ENCODE measurements at places on chromosomes 2 and 18.

- no peak for DNase-seq
These were observed 659 bp downstream of the FAM210A start for GRCh38 chr18:13725566-13726231.

DNA sequence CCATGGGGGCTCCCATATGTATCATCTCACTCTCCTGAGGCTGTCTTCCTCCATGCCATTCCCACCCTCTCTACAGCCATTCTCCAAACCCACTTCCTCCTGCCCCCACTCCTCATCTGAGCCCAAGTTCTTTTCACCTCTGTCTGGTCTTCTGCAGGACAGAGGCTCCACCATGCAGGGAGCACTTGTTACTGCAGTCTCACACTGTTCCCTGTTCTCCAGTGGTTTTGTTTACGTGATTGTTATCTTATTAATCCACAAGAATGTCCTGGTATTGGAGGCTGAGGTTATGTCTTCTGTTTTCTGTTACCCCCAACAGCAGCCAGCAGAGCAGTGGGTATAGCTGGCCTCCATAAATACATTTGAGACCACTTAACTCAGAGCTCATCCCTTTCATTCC, 51.4 kb downstream of the PAX8 start:
- no peak for DNase-seq

DNA sequence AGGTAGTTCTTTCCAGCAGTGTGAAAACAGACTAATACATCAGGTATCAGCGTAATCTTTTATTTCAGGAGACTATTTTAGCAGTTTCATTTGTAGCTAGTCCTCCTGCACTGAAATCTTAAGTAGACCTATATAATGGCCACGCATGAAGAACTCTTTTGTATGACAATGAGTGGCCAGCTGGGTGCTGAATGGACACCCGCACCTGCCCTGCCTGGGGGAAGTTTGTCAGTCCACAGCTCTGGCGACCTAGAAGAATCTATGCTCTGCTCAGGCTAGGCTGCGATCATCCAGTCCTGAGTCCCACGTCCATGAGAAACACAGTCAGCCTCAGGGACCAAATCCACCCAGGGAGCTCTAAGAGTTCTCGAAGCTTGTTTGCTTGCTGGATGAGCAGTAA, 709.2 kb upstream of the ID2 start:
- no peak for DNase-seq

DNA sequence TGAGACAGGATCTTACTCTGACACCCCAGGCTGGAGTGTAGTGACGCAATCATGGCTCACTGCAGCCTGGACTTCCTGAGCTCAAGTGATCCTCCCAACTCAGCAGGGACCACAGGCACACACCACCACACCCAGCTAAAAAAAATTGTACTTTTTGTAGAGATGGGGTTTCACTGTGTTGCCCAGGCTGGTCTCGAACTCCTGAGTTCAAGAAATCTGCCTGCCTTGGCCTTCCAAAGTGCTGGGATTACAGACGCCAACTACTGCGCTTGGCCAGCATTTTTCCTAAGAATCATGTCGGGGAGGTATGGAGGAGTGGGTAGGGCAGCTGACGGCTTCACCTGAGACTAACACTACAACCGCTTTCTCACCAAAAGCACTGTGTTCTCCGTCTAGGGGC, 50.4 kb downstream of the CYP26B1 start:
- DNase-seq, result no peak

GRCh38 chr2:67015681-67016080, 381.5 kb upstream of the ETAA1 start:
- DNase-seq, result no peak

GRCh38 chr2:37396890-37397565, 52.6 kb downstream of the QPCT start:
- no peak for DNase-seq

DNA sequence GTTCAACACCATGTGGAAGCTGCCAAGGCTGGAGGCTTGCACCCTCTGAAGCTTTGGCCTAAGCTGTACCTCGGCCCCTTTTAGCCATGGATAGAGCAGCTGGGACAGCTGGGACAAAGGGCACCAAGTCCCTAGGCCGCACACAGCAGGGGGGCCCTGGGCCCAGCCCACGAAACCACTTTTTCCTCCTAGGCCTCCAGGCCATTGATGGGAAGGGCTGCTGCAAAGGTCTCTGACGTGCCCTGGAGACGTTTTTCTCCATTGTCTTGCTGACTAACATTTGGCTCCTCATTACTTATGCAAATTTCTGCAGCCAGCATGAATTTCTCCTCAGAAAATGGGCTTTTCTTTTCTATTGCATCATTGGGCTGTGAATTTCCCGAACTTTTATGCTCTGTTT, 13.7 kb downstream of the RAPGEF4 start:
- DNase-seq, result no peak

DNA sequence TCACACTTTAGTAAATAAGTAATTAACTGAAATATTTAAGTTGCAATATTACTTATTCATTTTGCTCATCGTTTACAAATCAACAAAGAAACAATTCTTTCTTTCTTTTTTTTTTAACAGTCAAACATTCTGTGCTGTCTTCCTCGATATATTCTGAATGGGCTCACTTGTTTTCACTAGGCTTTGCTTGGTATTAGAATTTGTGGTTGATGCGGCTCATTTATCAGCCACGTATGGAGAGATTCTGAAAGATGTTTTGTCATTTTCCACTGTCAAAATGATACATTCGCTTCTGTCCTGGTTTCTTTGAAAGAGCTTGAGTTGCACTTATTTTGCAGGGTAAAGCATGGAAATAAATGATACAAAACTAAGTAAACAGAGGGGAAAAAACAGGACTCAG, 323.7 kb downstream of the LRRTM1 start:
- no peak for DNase-seq

GRCh38 chr2:137947728-137948336, 16.4 kb upstream of the HNMT start:
- DNase-seq, result peak; percentile 69

DNA sequence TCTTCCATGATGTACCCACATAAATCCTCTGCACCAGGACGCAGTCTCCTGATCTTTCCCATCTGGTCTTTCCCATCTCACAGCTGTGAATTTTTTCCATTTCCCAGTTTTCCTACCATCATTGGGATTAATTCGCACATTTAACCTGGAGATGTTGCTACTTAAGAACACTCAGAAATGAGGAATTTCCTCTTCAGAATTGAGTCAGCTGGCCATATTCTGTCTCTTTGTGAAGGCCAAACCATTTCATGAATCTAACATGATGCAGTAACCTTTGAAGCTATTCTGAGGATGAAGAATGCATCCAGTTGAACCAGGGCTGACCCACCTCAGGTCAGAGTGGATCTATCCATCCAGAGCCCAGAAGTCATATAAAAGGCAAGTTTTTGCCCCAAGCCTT, 326.8 kb downstream of the SETBP1 start:
- no peak for DNase-seq

- no peak for DNase-seq
These were observed 8.2 kb downstream of the ATOH8 start for GRCh38 chr2:85761946-85762345.
